Fibroblast of skin of scalp (primary cell): ENCODE measurements at places on chromosomes 1 and 21.

DNA sequence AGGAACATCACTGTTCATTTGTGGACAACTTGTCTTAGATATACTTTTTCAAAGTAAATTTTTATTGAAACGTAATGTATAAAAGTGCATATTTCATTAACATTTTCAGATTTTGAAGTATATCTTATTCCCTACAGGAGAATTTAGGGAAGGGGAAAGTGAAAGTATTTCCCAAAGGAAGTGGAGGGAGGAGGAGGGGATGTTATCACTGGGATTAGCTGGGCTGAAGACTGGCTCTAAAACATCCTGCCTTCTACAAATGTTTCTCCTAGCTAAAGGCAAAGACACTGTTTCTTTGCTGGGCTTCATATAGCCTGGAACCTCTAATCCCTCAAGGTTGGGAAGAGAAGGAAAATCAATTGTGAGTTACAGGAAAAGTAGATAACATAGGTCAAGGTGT is 7.1 kb upstream of the ZNF697 start:
- peak; percentile 36 for DNase-seq

DNA sequence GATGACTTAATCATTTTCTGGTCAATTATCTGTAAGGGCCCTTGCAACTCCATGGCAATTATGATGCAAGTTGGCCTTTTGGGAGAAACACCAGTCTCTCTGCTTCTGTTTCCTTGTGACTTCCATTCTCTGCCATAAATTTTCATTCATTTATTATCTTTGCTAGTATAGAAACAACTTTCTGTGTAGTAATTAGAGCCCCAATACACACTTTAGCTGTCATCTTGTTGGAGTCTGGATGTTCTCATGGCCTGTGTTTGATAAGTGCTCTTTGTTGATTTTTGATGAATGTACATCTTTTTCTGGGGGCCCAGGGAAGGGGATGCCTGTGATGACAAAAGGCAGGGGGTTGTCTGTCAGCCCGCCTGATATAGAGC is 22.4 kb downstream of the PROX1 start:
- DNase-seq, result no peak

- DNase-seq, result no peak
Measured at GRCh38 chr21:39531064-39531463, 79.3 kb downstream of the SH3BGR start.

GRCh38 chr1:5810553-5811270 is 181.5 kb downstream of the NPHP4 start:
- no peak for DNase-seq

GRCh38 chr1:37858931-37859506 is 373 bp downstream of the MTF1 start:
- DNase-seq, result no peak

- DNase-seq, result no peak
Measured at GRCh38 chr21:31397939-31398338, 53.9 kb upstream of the TIAM1 start.

DNA sequence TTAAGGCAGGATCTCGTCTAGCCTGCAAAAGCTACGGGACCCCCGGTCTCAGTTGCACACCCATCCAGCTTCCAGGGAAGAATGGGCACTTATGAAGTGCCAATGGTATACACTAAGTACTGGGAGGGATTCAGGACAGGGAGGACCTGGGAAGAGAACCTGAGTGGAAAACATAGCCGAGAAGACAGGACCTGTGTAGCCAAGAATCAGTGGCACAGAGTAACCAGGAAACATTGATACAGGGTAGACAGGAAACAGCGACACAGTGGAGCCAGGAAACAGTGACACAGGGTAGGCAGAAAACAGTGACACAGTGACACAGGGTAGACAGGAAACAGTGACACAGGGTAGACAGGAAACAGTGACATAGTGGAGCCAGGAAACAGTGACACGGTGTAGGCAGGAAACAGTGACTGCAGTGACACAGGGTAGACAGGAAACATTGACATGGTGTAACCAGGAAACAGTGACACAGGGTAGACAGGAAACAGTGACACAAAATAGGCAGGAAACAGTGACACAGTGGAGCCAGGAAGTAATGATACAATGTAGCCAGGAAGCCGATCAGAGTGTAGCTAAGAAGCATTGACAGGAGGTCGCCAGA is 138.0 kb upstream of the ARHGEF16 start:
- no peak for DNase-seq

DNA sequence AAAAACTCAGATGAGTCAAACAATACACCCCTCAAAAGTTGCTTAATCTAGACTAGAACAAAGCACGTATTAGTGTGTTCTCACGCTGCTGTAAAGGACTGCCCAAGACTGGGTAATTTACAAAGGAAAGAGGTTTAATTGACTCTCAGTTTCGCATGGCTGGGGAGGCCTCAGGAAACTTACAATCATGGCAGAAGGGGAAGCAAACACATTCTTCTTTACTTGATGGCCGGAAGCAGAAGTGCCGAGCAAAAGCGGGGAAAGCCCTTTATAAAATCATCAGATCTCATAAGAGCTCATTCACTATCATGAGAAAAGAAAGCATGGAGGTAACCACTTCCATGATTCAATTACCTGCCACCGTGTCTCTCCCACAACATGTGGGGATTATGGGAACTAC is 10.1 kb downstream of the JAM2 start:
- DNase-seq, result no peak

- DNase-seq, result no peak
Measured at GRCh38 chr1:38860454-38860795, 853 bp upstream of the RRAGC start.

DNA sequence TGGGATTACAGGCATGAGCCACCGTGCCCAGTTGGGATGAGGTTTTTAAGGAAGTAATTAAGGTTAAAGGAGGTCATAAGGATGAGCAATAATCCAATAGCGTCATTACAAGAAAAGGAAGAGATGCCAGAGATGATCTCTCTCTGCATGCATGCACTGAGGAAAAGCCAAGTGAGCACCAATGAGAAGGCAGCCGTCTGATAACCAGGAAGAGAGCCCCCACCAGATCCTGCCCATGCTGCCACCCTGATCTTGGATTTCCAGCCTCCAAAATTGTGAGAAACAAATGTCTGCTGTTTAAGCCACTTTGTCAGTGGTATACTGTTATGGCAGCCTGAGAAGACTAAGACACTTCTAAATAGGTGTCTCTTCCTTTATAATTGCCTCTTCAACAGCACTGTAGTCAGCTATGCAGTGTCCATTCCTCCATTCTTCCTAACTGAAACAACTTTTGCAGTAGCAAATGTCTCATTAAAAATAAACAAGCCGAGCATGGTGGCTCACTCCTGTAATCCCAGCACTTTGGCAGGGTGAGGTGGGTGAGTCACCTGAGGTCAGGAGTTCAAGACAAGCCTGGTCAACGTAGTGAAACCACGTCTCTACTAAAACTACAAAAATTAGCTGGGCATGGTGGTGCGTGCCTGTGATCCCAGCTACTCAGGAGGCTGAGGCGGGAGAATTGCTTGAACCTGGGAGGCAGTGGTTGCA is 216.2 kb upstream of the RUNX1 start:
- DNase-seq, result no peak

GRCh38 chr1:116983112-116983511 is 18.4 kb upstream of the CD101 start:
- no peak for DNase-seq

GRCh38 chr1:118077331-118078045 is 107.5 kb downstream of the SPAG17 start:
- DNase-seq, result peak; percentile 47

- no peak for DNase-seq
Measured at GRCh38 chr1:22710701-22711049, at the start of gene EPHB2. Gene EPHB2, plus strand, starts transcription at chr1:22710839. Its CDS starts 144 bp downstream, at chr1:22710983.

- no peak for DNase-seq
Measured at GRCh38 chr21:45175326-45176095, 101.1 kb downstream of the ADARB1 start.

- DNase-seq, result peak; percentile 34
Measured at GRCh38 chr1:94468708-94469107, 50.5 kb downstream of the ABCD3 start.

DNA sequence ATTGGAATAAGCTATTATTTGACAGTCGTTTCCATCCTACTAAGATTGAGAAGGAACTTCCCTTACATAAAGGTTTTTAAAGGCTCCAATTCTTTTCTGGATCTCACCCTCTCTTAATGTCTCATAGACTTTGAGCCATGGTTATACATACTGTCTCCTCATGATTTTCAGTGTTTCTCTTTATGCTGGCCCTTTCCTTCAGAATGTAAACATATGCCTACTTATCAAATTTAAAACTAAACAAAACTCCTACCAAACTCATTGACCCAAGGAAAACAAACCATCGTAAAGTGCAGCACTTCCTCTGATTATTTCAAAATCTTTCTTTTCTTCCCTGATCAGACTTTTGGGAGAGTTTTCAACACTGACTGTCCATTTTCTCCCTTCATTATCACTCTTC is 163.4 kb upstream of the DPYD start:
- no peak for DNase-seq

GRCh38 chr21:31136891-31137290 is 98.6 kb upstream of the KRTAP19-8 start:
- DNase-seq, result peak; percentile 94

GRCh38 chr21:25396135-25396711 is 211.1 kb downstream of the MRPL39 start:
- DNase-seq, result no peak

- no peak for DNase-seq
Measured at GRCh38 chr1:36091141-36091540, 2.4 kb downstream of the ADPRS start.

DNA sequence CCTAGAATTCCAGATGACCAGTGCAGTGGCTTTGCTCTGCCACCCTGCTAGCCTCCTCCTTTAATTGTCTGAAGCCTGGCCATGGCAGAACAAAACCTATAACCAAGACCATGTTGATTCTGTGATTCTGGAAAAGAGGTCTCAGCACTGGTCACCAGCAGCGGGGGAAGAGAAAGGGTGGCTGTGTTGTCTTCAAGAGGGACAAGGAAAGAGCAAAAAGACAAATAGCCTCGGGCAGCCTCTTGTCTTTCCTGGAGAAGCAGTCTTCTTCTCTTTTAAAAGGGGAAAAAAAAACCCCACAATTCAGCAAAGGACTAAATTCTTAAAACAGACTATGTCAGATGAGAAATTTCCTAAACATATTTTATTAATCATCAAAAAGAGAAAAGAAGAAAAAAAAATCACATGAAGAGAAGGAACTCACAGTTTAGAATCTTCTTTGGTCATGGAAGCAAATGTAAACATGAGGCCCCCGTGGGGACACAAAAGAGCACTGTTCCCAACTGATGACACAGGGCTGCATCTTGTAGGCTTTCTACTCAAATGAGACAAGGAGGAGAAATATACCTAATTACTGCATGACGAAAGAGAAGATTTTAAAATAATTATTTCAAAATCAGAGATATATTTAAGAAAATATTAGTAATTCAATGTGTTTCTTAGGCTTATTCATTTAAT is 36.3 kb upstream of the RAP1GAP start:
- no peak for DNase-seq
